ENCODE measurements at places on chromosomes 6 and 20. TPM values are rescaled to one million over a fixed set of nuclear protein-coding genes. Genes with fewer than 3 reads are reported as not detected.

- no peaks in the 10 kb centered on the region for H3K36me3 ChIP-seq
- no peak overlapping the region for H3K27ac ChIP-seq
- DNase-seq: no peak
- H3K27me3 ChIP-seq: no peaks in the 10 kb centered on the region
Observed at GRCh38 chr6:92767101-92767500, 652.3 kb downstream of the EPHA7 start.

DNA sequence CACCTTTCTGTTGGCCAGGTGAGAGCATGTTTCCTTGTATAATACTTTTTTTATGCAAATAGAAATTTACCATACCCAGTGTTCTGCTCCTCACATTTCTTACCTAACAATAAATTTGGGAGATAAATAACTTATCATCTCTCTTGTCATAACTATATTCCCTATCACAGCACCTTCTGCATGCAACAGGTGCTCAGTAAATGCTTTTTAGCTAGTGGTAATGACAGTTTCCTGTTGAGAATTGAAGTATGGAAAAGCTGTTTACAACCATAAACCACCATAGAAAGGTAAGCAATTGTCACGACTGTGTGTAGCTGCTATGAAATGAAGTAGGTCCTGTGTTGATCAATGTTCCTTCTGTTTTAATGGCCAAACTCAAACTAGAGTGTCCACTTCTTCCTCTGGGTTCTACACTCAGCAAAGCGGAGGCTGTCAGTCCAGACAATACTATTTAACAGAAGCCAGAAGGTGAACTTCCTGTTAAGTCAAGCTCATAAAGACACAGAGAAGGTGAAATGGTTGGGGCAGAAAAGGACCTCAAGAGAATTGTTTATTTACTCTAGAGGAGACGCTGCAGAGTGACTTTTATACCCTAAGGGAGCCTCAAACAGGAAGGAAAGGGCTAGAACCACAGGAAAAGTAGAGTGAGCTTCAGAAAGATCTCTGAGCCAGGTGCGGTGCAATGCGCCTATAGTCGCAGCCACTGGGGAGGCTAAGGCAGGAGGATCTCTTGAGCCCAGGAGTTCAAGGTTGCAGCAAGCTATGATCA is 84.0 kb upstream of the SLC22A16 start:
- H3K4me1 ChIP-seq: no peaks in the 10 kb centered on the region
- no peaks in the 10 kb centered on the region for H3K27me3 ChIP-seq
- H3K36me3 ChIP-seq: no peaks in the 10 kb centered on the region
- DNase-seq: no peak
- no peak overlapping the region for H3K27ac ChIP-seq

DNA sequence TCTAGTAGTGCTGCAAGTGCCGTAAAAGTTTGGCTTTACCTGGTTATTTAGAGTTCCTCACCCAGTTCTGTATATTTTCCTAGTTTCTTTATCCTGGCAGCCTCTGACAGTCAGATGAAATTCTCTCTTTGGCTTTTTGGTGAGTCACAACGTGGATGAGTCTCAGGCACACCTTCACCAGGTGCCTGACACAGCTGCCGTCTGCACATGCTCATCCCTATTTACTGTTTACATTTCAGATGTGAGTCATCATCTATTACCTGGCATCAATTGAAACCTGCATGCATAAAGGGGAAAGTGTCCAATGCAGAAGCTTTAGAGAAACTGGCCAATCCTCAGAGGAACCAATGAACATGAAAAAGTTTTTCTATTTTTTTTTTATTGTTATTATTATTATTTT is 33.3 kb upstream of the ADGRF4 start:
- no peak for DNase-seq
- H3K4me3 ChIP-seq: no peak overlapping the region
- H3K4me1 ChIP-seq: no peaks in the 10 kb centered on the region
- H3K27ac ChIP-seq: no peak overlapping the region

DNA sequence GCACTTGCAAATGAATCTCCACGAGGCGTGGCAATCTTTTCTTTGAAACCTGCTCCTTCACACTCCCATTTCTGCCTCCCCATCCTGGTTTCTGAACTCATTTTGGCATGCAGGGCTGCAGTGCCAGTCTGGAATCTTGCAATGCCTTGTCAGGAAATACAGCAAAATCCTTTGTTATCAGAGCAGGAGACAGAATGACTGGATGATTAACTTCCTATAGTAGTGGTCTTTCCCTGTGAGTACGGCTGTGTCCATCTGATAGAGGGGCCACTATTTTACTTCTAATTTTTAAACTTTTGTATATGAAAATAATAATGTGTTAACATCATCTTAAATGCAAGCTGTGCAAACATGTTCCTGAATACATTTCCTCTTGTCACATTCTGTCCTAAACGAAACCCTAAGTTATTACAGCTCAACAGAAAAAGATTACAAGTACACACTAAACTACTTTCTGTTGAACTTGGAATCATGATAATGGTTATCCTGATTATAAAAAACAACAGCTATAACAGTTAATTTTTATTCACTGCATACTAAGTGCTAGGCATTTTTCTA is 140.2 kb downstream of the KIF13A start:
- no peak for DNase-seq
- H3K27me3 ChIP-seq: no peaks in the 10 kb centered on the region
- no peak overlapping the region for H3K4me3 ChIP-seq
- H3K36me3 ChIP-seq: peaks cover 22% of the 10 kb centered on the region
- no peak overlapping the region for H3K27ac ChIP-seq

DNA sequence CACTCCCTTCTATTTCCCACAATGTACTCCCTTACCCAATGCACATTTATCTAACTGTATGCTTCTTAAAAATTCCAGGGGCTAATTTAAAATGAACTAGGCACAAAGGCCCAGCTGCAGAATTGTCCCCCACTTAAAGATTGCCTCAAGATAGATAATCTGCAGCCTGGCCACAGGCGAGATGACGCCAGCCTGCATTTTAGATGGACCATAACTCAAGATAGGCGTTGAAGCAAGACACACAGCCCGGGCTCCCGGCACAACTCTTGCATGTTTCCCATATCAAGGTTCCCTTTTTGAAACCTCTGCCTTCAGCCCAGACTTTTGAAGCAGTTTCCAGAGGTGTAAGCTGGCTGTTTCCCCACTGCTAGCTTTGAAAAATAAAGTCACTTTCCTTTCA is 3.2 kb upstream of the REPS1 start:
- no peaks in the 10 kb centered on the region for H3K36me3 ChIP-seq
- H3K27me3 ChIP-seq: peaks cover 4% of the 10 kb centered on the region
- no peak overlapping the region for H3K27ac ChIP-seq
- H3K4me1 ChIP-seq: peaks cover 2% of the 10 kb centered on the region

DNA sequence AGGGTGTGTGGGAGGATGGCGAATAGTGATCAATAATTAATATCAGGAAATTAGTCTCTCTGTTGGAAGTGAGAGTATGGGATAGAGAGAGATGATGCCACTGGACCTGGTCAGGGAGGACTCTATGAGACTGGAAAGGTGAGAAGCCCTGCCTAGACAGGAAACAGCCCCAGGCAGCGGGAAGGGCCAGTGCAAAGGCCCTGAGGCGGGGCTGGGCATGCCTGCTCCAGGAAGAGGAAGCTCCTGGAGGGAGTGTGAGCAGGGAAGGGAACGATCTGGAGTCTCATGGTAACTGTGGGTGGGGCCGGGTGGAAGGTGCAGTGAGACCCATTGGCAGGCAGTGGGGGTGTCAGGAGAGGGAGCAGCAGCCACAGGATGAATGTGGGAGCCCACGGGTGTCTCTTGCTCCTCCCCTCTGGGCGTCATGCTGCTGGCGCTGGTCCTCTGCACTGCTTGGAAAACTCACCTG is 1.8 kb upstream of the CST3 start:
- peaks cover 13% of the 10 kb centered on the region for H3K4me1 ChIP-seq
- peaks cover 7% of the 10 kb centered on the region for H3K36me3 ChIP-seq
- H3K27ac ChIP-seq: no peak overlapping the region
- H3K4me3 ChIP-seq: no peak overlapping the region

- no peak for DNase-seq
- no peak overlapping the region for H3K27ac ChIP-seq
- H3K4me3 ChIP-seq: no peak overlapping the region
- H3K27me3 ChIP-seq: peaks cover 70% of the 10 kb centered on the region
- no peaks in the 10 kb centered on the region for H3K4me1 ChIP-seq
Observed at GRCh38 chr6:28772480-28773381, 151.1 kb downstream of the TRIM27 start.

DNA sequence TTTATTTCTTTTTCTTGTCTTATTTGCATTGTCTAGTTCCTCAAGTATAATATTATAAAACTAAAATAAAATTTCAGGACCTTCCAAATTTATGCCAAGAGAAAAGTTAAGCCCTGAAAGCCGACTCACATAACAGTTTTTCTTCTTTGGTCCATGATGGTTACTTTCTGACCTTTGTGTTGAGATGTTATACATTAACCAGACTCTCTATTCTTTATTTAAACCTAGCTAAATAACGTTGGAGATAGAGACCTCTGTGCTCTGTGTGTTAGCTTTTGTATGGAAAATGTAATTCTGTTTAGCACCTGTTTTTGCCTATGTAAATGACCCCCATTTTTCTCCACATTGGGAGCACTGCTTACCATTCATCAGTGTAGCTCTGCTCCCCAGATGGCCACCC is 352.4 kb downstream of the CD109 start:
- H3K36me3 ChIP-seq: no peaks in the 10 kb centered on the region
- H3K27me3 ChIP-seq: no peaks in the 10 kb centered on the region
- no peak overlapping the region for H3K4me3 ChIP-seq
- no peak overlapping the region for H3K27ac ChIP-seq
- DNase-seq: no peak

GRCh38 chr6:37210313-37210968 is 40.5 kb downstream of the PIM1 start:
- no peak overlapping the region for H3K4me3 ChIP-seq
- no peaks in the 10 kb centered on the region for H3K4me1 ChIP-seq
- no peaks in the 10 kb centered on the region for H3K27me3 ChIP-seq
- no peak overlapping the region for H3K27ac ChIP-seq
- no peaks in the 10 kb centered on the region for H3K36me3 ChIP-seq

- no peaks in the 10 kb centered on the region for H3K27me3 ChIP-seq
- peak overlapping the region; percentile 13 for H3K4me3 ChIP-seq
- H3K27ac ChIP-seq: no peak overlapping the region
- peaks cover 10% of the 10 kb centered on the region for H3K4me1 ChIP-seq
- DNase-seq: peak; percentile 87
Observed at GRCh38 chr6:158711264-158711663, 61.4 kb downstream of the SYTL3 start.

DNA sequence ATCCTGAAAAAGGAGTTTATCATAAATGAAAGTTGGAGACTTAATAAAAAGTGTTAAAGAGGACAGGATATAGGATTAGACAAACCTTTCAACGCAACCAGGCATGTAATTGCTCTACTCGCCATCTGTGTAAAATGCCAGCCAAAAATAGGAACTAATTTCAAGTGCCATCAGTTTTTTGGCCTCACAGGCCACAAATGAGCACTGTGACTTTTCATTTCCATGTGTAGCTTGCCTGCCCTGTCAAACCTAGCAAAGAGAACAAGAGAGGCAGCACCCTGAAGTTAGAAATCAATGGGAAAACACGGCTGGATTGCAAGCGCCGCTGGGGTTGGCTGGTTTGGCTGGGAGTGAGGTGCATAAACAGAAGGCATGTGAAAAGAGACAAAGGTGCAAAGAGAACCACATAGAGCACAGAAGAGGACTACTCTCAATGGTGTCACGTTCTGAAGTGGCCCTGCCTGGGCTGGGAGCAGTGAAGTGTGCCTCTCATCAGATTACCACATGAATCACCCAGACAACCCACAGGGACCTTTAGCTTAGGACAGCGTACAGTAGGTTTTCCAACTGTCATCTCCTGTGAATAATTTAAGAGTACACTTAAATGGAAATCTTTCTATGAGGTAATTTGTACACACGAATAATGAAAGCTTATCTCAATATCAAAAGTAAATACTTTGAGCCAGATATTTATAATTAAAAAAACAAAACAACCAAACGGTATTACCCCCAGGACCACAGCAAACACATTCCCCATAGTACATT is 78.0 kb upstream of the NHSL1 start:
- H3K27me3 ChIP-seq: no peaks in the 10 kb centered on the region
- H3K27ac ChIP-seq: no peak overlapping the region
- no peak for DNase-seq
- H3K4me1 ChIP-seq: peaks cover 1% of the 10 kb centered on the region
- no peaks in the 10 kb centered on the region for H3K36me3 ChIP-seq

DNA sequence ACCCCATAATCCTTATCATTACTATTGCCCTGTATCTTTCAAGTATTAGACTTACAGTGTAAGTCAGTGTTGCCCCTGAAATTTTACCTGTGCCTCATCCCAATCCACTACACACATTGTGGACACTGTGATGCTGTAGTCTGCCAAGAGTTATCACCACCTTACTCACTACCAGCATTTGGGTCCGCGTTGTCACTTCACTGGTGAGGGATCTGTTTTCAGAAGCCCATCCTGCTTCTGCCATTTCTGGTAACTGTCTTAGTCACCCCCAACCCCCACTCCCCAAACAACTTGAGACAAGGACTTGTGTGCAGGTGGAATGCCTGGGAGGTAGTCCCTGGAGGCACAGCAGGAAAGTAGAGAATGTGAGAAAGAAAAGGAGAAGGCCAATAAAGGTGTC is 6.0 kb upstream of the RAB44 start:
- H3K4me1 ChIP-seq: no peaks in the 10 kb centered on the region
- H3K27me3 ChIP-seq: no peaks in the 10 kb centered on the region
- no peak overlapping the region for H3K4me3 ChIP-seq
- H3K36me3 ChIP-seq: peaks cover 9% of the 10 kb centered on the region

- H3K27me3 ChIP-seq: no peaks in the 10 kb centered on the region
- no peak overlapping the region for H3K4me3 ChIP-seq
- H3K4me1 ChIP-seq: peaks cover 10% of the 10 kb centered on the region
Observed at GRCh38 chr6:132388291-132388690, 13.0 kb downstream of the MOXD1 start.

GRCh38 chr6:16058201-16058928 is 70.5 kb upstream of the MYLIP start:
- DNase-seq: no peak
- peaks cover 8% of the 10 kb centered on the region for H3K27me3 ChIP-seq
- H3K4me1 ChIP-seq: no peaks in the 10 kb centered on the region
- H3K27ac ChIP-seq: no peak overlapping the region

DNA sequence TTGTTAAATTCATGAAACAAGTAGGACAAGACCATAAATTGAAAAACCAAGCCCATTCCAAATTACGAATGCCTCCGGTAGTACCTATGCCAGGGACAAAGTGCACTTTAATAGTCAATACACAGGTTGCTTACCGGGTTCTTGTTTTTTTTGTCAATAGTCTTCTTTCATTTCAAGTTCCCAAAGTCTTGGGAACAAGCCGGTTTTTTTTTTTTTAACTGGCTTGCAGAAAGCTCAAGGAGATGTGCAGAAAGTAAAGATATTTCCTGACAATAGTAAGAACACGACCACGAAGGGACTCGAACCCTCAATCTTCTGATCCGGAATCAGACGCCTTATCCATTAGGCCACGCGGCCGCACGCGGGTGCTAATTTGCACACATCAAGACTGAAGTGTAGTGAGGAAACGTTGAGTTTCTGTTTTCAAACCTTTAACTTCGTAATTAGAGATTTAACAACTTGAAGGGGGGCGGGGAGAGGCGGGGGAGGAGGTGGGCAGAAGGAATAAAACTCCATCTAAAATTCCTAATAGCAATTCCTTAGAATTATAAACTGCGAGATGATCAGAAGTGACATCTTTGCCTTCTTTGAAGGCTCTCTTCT is 181.0 kb downstream of the TRIM27 start:
- no peaks in the 10 kb centered on the region for H3K36me3 ChIP-seq
- H3K4me1 ChIP-seq: no peaks in the 10 kb centered on the region

The BPI gene
- not detected for total RNA-seq

The DNAH8 gene
- total RNA-seq: under 0.01 TPM

The HCK gene
- total RNA-seq: not detected

The MCHR2 gene
- total RNA-seq: not detected

The FRK gene
- total RNA-seq: under 0.01 TPM

The HIVEP2 gene
- 11.1 TPM for total RNA-seq

The FOXO3 gene
- 38.7 TPM for total RNA-seq

The SLC24A3 gene
- total RNA-seq: not detected

All from IMR-90 (cell line).